Heart right ventricle (tissue), 16 donors: ENCODE measurements at places on chromosomes 2 and 18. TPM values are rescaled to one million over a fixed set of nuclear protein-coding genes. Genes with fewer than 3 reads are reported as not detected.

- DNase-seq, result no peak
Measured at GRCh38 chr2:130385709-130386108, 29.9 kb downstream of the PTPN18 start.

- DNase-seq, result no peak
Measured at GRCh38 chr2:3966470-3966869, 263.1 kb downstream of the DCDC2C start.

GRCh38 chr2:205767617-205768016, 85.3 kb downstream of the NRP2 start:
- DNase-seq, result no peak

DNA sequence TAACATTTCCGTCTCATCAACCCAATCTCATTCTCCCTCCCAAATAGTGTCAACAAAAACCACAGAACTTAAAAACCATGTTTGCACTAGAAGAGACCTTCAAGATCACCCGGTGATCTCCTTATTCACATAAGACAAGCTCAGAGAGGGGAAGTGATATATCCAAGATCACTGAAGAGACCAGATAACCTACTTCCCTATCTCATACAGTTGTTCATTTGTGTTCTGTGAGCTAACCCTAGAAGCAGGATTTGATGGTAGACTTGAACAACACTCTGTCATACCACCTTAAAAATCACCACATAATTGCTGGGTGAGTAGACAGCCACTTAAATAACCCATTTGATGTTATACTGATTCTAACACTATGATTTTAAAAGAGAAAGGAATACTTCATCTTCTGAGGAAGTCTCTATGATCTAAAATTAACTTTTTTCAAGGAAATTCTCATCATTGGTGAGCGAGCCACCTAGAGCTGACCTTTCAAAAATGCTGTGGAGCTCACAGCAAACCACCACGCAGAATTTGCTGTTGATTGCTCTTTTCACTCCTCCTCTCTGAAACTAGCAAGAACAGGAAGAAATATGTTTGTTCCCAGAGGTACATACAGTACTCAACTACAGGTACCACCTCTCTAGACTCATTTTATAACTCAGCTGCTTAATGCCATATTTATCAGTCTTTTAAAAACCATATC, 15.1 kb downstream of the AAK1 start:
- no peak for DNase-seq

GRCh38 chr18:6650127-6650507, 79.4 kb upstream of the ARHGAP28 start:
- DNase-seq, result no peak

DNA sequence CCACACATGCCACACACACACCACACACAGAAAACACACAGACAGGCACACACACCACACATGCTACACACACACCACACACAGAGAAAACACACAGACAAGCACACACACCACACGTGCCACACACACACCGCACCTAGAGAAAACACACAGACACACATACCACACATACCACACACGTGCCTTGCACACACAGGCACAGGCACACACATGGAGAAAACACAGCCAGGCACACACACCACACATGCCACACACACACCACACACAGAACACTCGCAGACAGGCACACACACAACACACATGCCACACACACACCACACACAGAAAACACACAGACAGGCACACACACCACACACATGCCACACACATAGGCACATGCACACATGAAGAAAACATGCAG, 242.1 kb upstream of the MYT1L start:
- no peak for DNase-seq

- DNase-seq, result no peak
Measured at GRCh38 chr2:86323273-86324021, 14.0 kb downstream of the REEP1 start.

DNA sequence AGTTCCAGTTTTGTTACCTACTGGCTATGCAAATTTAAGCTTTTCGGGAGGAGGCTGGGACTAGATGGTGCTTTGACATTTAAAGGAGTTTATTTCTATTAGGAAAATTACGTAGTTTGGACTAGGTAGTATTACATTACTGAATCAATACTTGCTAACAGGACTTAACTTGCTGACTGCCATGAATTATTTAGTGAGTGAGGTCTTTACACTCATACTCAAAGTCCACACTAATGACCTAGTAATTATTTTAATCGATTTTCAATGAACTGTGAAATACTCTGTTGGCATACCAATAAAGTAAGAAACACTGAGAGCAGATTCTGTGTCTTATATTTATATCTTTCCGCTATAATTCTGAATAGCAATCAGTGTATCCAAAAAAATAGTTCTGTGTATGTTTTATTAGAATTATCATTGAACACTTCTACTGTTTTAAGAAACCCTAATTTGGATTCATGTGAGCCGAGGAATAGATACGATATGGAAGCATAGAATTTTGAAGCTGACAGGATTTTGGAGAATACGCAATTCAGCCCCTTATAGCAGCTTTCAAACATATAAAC, 55.0 kb downstream of the CHST9 start:
- DNase-seq, result no peak

GRCh38 chr2:31433541-31433940, 19.0 kb upstream of the XDH start:
- DNase-seq, result no peak

DNA sequence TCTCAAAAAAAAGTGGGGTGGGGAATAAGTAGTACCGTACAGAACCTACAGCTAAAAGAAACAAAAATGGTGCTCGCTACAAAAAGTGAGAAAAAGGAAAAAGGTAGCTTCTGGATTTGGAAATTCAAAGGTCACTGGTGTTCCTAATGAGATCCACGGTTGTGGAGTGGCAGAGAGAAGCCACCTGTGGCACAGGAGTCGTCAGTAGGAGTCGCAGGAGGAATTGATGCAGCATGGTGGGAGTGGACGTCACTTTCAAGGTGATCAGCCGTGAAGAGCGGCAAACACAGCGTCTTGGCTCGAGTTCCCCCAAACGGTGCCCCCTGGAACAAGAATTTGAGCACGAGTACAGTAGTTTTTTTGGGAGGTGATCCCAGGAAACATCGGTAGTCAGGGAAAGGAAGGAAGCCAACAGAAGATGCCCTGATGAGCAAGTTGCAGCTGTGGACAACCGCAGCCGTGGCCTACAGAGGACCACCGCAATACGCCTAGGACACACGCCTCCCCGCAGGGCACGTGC, 1.4 kb upstream of the TTL start:
- DNase-seq, result no peak

GRCh38 chr18:50862401-50862800, 16.5 kb upstream of the ME2 start:
- DNase-seq, result no peak

GRCh38 chr2:8684540-8684877, 2.7 kb downstream of the ID2 start:
- DNase-seq, result no peak

DNA sequence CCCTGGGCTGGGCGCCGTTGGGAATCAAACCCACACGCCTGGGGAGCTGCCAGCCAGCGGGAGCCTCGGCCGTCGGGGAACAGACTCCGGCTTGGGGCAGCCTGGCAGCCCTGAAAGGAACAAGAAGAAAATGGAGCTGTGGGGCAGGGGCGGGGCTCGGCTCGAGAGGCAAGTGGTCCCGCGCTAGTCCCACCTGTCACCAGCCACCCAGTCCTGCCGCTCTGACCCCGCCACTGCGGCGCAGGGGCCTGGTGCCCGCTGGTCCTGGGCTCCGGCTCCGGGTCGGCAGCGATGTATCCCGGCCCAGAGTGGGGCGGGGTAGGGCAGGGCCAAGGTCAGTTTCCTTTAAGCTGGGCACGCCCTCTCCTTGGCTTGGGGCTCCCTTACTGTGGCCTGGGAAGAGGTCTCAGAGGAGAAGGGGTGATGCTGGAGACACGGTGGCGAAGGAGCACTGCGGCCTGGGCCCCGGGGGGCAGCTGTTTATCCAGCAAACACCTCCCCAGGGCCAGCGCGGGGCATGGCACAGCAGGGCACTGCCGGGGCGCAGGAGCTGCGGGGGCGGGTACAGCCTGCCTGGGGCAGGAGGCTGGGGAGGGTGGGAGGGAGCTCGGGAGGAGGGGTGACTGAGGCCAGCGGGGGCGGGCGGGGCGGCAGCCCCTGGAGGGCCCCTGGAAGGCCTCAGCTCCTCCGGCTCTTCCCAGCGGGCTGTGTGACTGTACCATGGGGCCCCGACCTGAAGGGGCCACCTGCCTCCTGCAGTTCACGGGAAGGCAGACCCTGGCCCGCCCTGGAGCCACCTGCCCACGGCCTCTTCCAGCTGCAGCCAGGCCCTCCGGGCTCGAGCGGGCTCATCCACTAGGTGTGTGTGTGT, 15.6 kb downstream of the ODC1 start:
- DNase-seq, result no peak

DNA sequence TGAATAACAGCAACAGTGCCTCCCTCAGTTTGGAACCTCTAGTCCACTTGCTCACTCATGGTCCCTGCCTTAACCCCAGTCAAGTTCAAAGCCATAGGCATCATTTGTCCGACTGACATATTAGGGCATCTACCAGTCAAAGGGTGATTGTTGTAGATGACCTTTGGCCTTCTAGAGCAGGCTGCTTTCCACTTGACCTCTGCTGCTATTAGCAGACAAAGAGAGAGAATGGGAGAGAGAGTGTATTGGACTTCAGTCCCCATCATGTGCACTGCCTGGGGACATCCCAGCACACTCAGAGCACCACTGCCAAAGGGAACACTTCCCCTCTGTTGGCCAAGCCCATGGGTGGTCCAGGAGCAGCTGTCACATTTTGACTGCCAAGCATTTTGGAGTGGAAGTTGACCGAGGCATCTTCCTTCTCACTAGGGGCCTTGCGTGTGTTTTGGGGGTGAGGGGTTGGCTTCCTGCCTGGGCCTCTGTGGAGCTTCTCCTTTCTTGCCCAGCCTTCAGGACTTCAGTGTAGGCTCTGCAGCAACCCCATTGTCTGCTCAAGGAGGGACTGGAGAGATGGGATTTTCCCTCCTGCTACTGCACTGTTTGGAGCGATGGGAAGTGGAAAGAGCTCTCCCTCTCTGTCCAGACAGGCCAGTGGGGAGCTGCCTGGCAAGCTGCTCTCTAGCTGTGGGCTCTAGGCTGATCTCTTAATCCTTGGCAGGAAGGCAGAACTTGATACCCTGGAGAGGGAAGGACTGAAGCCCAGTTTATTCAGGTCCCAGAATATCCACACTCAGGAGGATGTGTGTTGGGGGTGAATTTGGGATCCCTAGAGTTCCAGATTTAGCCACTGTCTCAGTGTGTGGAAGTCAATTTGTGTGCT, 68.1 kb downstream of the TMEM247 start:
- DNase-seq, result peak; percentile 52

DNA sequence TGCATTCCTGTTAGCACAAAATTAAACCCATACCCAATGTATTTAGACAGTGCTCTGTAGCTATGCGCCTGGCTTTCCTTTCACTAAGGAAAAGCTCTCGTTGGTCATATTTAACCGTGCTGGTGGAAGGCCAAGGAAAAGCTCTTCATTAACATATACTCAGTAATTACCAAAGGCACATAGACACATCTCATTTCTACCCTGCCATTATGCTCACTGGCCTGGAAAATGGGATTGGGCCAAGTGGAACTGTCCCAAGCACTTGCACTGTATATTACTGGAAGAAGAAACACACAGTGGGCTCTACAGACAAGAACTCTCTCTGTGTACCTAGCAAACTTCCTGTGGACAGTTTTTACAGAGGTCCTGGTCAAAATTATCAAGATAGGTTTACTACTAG, 274.4 kb downstream of the ERBB4 start:
- no peak for DNase-seq

DNA sequence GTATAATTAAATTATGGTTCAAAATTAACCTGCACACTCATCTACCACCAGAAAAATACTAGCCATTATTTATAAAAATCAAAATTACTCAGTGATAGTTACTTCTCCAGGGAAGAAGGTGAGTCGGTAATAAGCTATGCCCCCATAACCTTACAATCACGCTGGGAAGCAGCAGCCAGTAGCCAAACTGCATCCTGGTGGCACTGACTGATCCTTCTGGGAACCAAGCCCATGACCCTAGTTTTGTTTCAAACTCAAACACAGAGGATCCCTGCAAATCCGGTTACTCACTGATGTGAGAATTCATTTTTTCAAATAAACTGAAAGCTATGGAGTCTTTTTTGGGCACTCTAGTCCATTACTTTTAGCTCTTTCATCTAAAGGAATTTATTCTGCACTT, 88.2 kb upstream of the VWC2L start:
- DNase-seq, result no peak

GRCh38 chr18:8889489-8889888, 184.1 kb downstream of the MTCL1 start:
- DNase-seq, result no peak

- DNase-seq, result no peak
Measured at GRCh38 chr2:62724106-62724505, 18.6 kb downstream of the EHBP1 start.

DNA sequence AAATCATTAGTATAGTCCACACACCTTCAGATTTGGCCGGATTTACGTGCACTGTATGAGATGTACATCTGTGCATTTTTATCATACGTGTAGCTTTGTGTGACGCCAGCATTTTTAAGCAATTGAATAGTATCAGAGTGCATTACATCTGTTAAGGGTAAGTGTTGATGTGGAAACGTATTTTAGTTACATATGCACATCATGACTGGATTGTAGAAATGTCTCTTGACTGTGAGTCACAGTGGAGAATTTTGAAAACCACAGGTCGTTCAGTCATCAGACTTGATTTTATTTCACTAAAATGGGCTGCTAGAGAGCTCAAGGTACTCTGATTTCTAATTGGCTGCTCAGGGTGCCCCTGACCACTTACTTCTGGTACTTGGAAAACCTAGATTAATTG, 5.4 kb upstream of the GPBAR1 start:
- no peak for DNase-seq

- no peak for DNase-seq
Measured at GRCh38 chr2:100560216-100560830, 2.5 kb upstream of the PDCL3 start.

GRCh38 chr2:29702276-29702675, 219.1 kb downstream of the ALK start:
- DNase-seq, result no peak

GRCh38 chr2:23745068-23745725, 181.7 kb downstream of the ATAD2B start:
- no peak for DNase-seq

The GNLY gene
- 3.1 TPM for polyA plus RNA-seq

The RIT2 gene
- polyA plus RNA-seq, result not detected

The CCDC148 gene
- 0.51 TPM for polyA plus RNA-seq

The BIN1 gene
- 10.9 TPM for polyA plus RNA-seq

The MC4R gene
- polyA plus RNA-seq, result not detected

The AOX1 gene
- polyA plus RNA-seq, result 11.2 TPM

The CFC1 gene
- 0.23 TPM for polyA plus RNA-seq

The MLPH gene
- 60.0 TPM for polyA plus RNA-seq

The PCARE gene
- polyA plus RNA-seq, result 0.04 TPM

The CTAGE1 gene
- not detected for polyA plus RNA-seq

The DSEL gene
- 0.73 TPM for polyA plus RNA-seq

The ERICH2 gene
- polyA plus RNA-seq, result 0.45 TPM

The FZD7 gene
- polyA plus RNA-seq, result 6.6 TPM

The CCDC74A gene
- polyA plus RNA-seq, result 1.6 TPM
